CD4-positive, alpha-beta T cell treated with Interleukin-21 for 1 hour (primary cell): ENCODE measurements at places on chromosomes 2 and 18.

GRCh38 chr18:62881509-62882016, 166.2 kb downstream of the PHLPP1 start:
- no peak for DNase-seq

GRCh38 chr2:75751824-75752468, 41.2 kb upstream of the GCFC2 start:
- DNase-seq: no peak

GRCh38 chr2:152175012-152175367, 573 bp downstream of the STAM2 start:
- no peak for DNase-seq

- DNase-seq: peak; percentile 54
Measured at GRCh38 chr2:241813644-241814392, 4.8 kb downstream of the NEU4 start.

DNA sequence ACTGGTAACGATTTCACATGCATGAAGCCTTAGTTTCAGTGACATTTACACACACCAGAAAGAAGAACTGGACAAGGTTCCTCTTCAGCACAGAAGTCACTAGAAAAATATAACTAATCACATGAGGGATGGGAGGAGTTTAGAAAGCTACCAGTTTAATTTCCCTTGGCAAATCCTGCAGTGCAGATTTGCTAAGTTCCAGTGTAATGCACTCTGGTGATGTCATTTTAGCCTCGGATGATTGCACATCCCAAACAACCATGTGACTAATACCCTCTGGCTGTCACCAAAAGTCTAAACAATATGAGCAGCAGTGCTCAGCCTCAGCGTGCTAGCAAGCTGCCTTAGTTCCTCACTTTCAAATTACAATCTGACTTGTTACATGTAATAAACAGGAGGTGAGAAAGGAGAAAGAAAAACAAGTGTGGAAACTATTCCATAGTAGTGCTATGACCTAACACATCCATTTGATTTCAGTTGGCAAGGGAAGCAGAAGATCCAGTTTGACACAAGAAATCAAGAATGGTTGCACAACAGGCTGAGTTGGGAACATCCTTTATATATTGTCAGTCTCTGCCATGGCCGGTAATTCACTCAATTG, 35.3 kb upstream of the PPP1CB start:
- DNase-seq: peak; percentile 45

DNA sequence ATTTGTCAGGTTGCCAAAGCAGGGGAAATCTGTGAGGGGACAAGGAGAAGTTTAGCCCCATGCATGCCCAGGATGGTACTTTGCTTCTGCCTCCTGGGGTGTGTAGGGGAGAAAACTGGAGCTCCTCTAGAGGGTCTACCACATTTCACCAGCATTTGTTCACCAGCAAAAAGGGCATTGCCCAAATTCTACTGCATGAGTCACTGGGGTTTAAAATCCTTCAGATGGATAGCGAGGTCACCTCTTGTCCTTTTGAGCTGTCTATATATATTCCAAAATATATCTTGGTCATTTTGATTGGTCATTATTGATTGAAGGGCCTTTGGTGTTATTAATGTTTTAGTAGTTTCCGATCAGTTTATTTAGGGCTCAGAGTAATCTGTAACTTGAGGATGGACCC, 18.7 kb downstream of the FHOD3 start:
- DNase-seq: no peak

- DNase-seq: no peak
Measured at GRCh38 chr2:186189816-186190215, 296.2 kb upstream of the ZC3H15 start.

DNA sequence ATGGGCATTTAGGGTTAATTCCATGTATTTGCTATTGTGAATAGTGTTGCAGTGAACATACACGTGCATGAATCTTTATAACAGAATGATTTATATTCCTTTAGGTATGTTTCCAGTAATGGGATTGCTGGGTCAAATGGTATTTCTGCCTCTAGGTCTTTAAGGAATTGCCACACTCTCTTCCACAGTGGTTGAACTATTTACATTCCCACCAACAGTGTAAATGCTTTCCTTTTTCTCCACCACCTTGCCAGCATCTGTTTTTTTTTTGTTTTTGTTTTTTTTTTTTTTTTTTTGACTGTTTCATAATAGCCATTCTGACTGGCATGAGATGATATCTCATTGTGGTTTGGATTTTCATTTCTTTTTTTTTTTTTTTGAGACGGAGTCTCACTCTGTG, 62.4 kb downstream of the GTF3C3 start:
- DNase-seq: no peak

- DNase-seq: peak; percentile 14
Measured at GRCh38 chr2:206989311-206989710, 50.0 kb downstream of the CPO start.

GRCh38 chr2:39640107-39640506, 25.6 kb upstream of the TMEM178A start:
- DNase-seq: no peak

GRCh38 chr2:223855426-223855825, 18.0 kb upstream of the AP1S3 start:
- DNase-seq: no peak

- DNase-seq: no peak
Measured at GRCh38 chr2:172395503-172395902, 31.9 kb upstream of the ITGA6 start.

DNA sequence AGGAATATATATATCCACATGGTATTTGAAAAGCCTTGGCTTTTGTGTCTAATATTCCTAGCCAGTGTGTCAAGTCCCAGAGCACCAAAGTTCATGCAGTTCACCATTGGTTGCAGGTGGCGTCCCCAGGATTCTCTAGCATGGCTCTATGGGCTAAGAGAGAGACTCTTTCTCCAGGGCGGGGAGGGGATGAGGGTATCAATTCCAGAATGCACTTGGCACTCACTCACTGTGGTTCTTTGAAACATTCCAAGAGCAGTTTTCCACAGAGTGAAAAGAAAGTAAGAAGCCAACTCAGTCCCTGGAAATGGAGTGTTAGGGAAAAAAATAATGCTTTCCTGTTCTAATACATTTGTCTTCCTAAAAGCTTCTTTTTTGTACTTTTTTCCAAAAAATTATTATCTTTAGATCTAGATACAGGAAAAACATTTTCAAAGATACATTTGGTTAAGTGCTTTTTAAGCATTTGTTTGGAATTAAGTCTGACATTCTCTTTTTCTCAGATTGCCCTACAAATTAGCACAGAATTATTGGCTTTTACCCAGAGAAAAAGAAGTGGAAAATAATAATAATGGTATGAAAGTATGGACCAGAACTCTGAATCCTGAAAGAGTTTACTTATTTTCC, 239.9 kb downstream of the PAX3 start:
- no peak for DNase-seq

DNA sequence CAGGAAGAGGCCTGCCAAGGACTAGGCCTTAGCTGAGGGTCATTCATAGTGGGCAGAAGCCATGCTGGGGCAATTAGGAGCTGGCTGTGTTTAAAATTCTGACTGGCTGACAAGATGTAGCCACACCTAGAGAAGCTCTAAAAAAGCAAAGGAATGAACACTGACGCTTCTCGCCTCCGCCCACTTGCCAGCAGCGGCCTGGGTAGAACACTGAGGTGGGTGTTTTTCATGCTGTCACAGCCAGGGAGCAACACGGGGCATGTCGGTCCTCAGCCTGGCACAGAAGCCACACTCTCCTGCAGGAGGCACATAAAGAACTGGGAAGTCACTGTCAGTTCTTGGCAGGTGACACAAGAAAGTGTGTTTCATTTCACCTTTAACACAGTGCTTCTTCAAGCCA, 10.4 kb downstream of the CHST10 start:
- no peak for DNase-seq

- DNase-seq: peak; percentile 29
Measured at GRCh38 chr2:41836948-41837347, 210.9 kb upstream of the PKDCC start.

GRCh38 chr2:100887713-100888495, 68.0 kb downstream of the NPAS2 start:
- DNase-seq: no peak

GRCh38 chr2:34547900-34548299, 948.8 kb upstream of the FAM98A start:
- DNase-seq: no peak

- DNase-seq: peak; percentile 86
Measured at GRCh38 chr2:30165050-30165520, 18.3 kb downstream of the YPEL5 start.

GRCh38 chr2:201955702-201956141, 77.9 kb upstream of the FZD7 start:
- DNase-seq: no peak

GRCh38 chr18:73939391-73939790, 208.2 kb downstream of the FBXO15 start:
- no peak for DNase-seq
